Hepatocyte (in vitro differentiated cells): ENCODE measurements at places on chromosomes 2 and 18.

- no peak for DNase-seq
Measured at GRCh38 chr18:3067722-3068121, 54.8 kb upstream of the LPIN2 start.

DNA sequence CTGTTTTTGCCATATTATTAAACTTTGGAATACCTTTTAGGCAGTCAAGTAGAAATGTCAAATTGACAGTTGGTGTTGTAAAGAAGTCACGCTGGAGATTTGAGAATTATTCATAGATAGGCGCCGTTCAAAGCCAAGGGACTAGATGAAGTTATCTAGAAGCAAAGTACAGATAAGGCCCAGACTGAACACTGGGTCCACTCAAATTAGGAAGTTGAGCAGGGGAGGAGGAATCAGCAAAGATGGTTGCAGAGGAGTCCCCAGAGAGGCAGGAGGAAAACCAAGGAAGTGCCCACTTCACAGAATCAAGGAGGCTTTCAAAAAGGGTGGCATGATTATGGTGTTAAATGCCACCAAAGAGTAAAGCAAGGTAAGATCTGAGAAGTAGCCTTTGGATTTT lies 9.6 kb upstream of the ALS2 start:
- no peak for DNase-seq

DNA sequence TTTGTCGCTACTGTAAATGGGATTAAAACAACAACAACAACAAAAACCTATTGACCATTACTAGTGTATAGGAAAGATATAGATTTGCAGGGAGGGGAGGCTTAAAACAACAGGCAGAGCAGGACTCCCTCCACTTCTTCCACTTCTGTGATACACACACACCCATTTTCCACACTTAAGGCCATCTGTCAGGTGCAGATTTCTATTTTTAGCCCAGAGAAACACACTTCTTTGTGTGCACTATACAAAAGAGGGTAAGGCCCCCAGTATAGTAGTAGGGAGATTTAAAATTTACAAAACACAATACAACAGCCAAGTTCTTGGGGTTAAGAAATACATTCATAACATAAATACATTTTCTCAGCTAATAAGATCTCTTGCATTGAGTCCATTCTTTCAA lies 22.4 kb downstream of the PTPN2 start:
- no peak for DNase-seq

DNA sequence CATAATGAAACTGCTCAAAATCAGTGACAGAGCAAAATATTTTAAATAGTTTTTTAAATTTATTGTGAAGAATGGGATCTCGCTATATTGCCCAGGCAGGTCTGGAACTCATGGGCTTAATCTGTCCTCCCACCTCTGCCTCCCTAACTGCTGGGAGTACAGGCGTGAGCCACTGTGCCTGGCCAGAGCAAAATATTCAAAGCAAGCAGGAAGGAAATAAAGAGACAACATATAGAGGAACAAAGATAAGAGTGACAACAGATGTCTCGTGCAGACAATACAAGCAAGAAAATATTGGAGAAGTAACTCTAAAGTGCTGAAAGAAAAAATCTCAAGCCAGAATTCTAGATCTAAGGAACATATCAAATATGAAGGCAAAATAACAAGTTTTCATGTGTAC lies 5.0 kb upstream of the SCLY start:
- no peak for DNase-seq

GRCh38 chr2:136305517-136306192 lies 187.7 kb upstream of the CXCR4 start:
- no peak for DNase-seq

DNA sequence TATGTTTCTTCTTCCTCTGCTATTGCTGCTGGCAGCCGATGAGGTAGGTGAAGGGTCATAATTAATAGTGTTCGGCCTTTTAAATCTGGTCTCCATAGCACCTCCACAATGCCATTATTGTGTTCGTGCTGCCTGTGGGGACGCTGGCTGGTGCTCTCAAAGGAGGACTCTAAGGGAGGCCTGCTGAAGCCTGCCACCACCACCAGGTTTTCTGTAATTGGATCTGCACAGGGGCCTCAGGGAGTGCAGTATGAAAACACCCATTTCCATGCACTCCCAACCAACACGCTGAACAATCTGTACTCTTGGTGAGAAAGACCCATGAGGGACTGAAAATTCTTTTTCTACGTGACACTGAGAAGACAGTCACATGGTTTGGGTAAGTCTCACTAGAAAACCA lies 17.6 kb upstream of the CLIP4 start:
- DNase-seq = no peak

- DNase-seq = no peak
Measured at GRCh38 chr2:186820303-186820702, 28.7 kb downstream of the ZSWIM2 start.

- no peak for DNase-seq
Measured at GRCh38 chr2:150232871-150233270, 254.6 kb downstream of the RND3 start.

DNA sequence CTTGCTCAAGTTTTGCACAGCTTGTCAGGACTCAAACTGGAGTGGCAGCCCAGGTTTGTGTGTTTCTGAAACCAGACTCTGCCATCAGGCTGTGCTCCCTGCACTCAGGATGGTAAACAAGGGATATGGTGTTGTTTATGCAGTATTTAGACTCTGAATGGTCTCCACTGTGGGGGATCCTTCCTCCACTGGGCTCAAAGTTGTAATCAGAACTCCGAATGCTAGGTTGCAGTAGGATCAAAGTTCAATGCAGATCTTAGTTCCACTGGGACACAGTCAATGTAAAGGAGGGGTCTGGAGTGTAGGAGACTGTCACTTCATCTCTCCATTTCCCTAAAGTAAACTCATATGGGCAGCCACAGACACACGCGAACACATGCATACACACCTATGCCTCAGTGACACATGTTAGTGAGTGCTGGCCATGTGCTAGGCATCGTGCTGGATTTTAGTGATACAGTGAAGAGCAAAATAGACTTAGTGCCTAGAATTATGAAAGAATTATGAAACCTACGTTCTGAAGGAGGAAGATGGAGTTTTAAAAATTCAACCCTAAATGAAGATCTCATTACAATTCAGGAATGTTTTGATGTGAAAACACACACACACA lies 6.1 kb downstream of the IL18R1 start:
- DNase-seq = no peak

DNA sequence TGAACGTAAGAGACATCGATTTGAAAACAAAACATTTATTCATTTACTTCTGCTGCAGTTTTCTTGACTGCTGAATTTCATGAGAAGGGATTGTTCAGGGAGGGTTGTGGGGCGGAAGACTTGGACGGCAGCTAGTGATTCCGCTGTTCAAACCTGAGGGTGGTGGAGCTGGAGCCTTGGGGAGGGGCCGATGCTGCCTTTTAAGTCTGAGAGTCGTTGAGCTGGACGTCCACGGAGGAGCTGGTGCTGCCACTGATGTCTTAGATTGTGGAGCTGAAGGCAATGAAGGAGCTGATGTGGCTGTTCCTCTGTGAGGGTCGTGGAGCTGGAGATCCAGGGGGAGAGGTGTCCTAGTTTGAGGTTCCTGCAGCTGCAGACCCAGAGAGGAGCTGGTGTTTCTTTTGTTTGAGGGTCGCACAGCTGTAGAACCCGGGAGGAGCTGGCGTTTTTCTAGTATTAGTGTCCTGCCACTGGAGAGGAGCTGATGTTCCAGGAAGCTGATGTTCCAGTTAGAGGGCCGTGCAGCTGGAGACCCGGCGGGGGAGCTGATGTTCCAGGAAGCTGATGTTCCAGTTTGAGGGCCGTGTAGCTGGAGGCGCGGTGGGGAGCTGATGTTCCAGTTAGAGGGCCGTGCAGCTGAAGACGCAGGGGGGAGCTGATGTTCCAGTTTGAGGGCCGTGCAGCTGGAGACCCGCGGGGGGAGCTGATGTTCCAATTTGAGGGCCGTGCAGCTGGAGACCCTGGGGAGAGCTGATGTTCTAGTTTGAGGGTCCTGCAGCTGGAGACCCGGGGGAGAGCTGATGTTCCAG lies 150.9 kb downstream of the RTP5 start:
- peak; percentile 28 for DNase-seq

- no peak for DNase-seq
Measured at GRCh38 chr2:30681022-30681421, 126.2 kb downstream of the CAPN13 start.

- no peak for DNase-seq
Measured at GRCh38 chr2:121598087-121598486, 51.2 kb downstream of the CLASP1 start.

DNA sequence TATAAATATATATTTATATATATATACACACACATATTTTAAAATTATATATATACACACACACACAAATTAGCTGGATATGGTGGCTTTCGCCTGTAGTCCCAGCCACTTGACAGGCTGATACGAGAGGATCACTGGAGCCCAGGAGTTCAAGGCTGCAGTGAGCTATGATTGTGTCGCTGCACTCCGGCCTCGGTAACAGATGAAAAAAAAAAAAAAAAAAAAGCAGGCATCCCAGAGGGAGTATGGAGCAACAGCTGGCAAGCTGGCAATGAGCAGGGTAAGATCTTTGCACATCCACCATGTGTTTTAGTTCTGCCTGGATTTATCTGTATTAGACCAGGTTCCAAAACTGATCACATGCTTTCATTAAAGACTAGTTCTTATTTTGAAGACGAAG lies 170.1 kb downstream of the MAP2 start:
- no peak for DNase-seq

DNA sequence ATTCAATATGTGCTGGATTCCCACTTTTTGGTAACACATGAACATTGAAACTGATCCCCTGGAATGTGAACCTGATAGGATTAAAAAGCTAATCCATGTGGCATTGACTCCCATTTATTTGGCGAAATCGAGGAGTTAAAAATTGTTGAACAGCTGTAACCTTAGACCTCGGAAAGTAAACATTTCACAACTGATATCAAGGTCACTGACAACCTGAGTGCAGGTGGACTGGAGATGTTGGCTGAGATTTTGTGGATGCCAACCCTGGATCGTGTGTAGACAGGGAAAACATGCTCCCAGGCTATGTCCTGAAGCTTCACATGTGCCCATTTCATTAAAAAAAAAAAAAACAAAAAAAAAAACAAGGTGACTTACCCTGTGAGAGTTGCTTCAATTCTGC lies 204.8 kb downstream of the SETBP1 start:
- no peak for DNase-seq

DNA sequence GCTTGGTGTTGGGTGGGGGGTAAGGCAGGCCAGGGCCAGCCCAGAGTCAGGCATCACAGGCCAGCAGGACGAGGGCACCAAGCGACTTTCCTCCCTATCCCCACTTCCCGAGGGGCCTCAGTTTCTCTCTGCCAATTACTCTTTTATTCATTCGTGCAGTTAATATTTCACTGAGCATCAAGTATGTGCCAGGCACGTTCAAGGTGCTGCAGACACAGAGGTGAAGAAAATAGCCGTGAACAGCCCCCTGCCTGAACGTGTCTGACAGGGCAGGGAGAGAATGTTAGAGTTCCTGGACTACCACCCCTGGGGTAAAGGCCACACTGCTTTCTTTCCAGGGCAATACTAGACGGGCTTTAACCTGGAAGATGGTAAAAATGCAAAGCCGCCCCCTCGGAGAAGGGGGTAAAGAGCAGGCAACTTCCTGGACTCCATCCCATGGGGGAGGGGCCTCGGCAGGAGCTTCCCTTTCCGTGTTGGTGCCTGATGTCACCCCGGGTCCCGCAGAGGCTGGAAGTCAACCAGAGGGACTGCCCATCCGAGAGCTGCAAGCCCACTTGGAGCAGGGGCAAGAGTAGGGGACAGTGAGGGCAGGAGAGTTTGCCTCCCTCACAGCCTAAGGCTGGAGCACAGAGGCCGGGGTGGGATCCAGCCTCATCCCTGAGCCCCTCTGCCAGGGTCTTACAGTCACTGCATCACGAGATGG lies 47.1 kb downstream of the CENPO start:
- DNase-seq = no peak

DNA sequence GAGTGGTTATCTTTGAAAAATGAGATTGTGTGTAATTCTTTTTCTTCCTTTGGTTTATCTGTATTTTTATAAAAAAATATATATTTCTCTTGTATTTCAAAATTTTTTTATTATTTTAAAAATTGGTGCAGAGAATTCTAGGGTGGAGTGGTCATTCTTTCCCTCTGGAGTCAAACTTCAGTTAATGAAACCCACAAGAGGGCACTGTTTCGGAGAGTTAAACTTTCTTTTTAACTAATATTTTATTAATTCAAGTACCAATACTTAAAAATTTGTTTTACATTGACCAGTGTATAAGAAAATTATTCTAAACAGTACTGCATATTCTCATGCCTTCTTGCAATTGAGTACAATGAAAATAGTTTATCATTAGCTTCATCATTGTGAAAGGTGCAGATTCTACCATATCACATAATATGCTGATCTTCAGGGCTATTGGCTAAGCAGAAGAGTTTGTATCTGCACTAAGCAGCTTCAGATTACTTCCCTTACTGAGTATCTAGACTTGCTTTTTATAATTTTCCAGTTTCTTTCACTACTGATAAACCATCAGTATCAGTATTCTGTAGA lies 50.1 kb downstream of the HS1BP3 start:
- DNase-seq = no peak

DNA sequence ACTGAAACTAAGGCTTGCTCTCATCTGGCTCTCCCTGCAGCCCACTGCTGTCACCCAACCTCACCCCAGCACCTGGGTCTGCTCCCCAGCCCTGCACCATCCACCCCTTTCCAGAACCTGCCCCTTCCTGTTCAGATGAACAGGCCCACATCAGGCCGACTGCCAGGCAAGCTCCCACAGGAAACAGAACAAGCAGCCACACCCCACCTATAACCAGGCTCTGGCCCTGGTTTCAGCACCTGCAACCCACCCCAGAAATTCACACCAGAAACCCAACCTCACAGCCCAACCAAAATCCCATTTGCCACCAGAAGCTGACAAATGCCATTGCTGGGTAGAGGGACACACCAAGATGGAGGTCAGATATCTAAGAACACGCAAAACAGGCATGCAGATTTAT lies 159.2 kb upstream of the ID2 start:
- no peak for DNase-seq

- no peak for DNase-seq
Measured at GRCh38 chr18:59055345-59056032, 84.2 kb upstream of the SEC11C start.

- DNase-seq = no peak
Measured at GRCh38 chr2:144607891-144608521, 88.1 kb upstream of the ZEB2 start.

DNA sequence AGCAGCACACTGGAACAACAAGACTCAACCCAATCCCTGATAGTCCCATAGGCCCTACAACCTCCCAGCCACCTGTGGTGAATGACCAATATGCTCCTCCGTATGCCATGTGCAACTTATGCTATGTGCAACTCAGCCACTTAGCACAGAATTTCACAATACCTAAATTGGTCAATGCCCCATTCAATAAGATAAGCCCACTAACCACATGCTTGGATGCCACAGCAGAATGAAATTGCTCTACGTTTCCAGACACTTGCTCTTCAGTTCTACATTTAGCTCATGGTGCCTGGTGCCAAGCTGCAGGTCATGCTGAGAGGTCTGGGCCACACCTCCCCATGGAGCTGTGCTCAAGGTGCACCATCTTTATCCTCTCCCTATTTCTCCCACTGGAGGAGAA lies 159.8 kb downstream of the EN1 start:
- DNase-seq = no peak

- DNase-seq = peak; percentile 33
Measured at GRCh38 chr2:85999061-85999831, 106.4 kb downstream of the POLR1A start.
